ENCODE measurements at places on chromosomes 11 and 22.

DNA sequence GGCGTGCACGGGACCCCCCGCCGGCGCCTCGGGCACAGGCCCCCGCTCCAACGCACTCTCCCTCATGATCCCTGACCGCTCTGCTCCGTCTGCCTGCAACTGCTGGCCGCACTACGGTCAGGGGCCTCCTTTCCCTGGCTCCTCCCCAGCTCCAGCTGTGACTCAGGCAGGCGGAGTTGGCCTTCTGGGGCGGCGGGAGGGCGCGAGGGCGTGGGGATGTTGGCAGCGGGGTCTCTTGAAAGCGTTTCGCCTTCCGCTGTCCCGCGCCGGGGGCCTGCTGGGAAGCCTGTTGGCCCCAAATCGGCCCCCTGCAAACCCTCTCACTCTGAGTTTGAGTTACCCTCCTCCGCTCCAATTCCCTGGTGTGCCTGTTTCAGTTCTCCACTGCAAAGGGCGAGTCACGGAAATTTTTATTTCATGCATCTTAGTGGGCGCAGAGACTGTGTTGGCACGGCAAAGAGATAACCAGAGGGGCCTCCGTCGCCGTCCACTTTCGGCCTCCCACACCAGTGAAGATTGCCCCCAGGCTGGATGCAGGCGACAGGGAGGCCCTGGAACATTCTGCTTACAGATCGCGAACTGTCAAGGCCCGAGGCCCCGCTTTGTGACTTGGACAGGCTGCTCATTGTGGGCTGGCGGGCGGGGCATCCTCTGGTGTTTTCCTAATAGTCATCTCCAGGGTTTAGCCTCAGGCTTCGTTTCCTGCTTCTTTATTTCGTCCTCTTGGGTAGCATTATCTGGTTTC is at the start of gene CAVIN3:
Gene CAVIN3 (minus strand): TSS at position 91 of the 745 bp plus-strand sequence. CDS start 25 bp downstream, at position 66.
- DNase-seq = peak; percentile 69

- DNase-seq = no peak
These were observed 27.3 kb upstream of the MUC5AC start for GRCh38 chr11:1130276-1131032.

DNA sequence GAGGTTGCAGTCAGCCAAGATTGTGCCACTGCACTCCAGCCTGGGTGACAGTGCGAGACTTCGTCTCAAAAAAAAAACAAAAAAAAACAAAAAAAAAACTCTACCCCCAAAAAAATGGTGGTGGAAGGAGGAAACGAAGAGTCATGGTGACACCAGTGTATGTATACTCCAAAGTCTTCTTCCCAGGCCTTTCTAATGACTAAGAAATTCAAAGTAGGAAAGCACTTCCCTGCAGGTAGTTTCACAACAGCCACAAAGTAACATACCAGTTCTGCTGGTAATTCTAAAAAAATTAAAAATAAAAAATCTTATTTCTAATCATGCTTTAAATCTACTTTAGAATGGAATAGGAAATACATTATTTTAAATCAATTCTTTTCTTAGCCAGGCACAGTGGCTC is 72.6 kb downstream of the DENND5A start:
- no peak for DNase-seq

DNA sequence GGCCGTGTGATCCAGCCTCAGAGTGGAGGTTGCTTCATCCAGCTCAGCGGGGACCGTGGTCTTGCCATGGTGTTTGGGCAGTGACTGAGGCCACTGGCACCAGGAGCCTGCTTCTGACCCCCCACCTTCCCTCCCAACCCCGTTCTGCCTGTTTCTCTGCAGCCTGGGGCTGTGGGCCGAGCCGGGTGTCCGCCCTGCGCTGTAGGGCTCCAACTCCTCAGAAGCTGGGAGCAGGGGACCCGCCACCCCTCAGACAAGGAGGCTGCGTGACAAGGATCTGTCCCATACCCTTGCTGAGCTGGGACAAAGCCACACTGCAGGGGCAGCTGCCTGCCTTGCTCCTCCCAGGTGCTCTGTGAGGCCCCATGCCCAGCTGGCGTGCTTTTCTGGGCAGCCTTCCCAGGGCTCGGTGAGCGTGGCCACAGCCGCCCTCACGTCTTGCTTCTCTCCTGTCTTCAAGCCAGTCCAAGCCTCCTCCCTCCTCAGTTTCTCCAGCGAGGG is 11.7 kb upstream of the ARFGAP3 start:
- DNase-seq = peak; percentile 45

DNA sequence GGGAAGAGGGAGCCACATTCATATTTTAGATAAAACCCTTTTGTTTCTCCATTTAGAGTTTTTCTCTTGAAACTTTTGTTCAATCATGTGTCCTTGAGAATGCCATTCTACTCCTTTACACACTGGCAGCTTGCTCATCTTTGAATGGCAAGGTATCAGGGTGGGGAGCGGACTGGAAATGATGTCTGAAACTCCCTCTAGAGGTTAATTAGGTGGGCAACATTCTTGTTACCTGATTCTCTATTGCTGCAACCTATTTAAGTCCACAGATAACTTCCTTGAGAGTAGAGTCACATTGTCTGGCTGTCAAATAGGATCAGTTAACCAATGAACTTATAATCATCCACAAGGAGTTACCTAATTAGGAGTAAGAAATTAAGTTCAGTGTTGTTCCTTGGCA is 533.6 kb upstream of the API5 start:
- DNase-seq = peak; percentile 20

- no peak for DNase-seq
These were observed 20.7 kb upstream of the CDC42EP2 start for GRCh38 chr11:65293909-65294381.

GRCh38 chr22:37747080-37747714 is 50.3 kb downstream of the TRIOBP start:
- DNase-seq = no peak

DNA sequence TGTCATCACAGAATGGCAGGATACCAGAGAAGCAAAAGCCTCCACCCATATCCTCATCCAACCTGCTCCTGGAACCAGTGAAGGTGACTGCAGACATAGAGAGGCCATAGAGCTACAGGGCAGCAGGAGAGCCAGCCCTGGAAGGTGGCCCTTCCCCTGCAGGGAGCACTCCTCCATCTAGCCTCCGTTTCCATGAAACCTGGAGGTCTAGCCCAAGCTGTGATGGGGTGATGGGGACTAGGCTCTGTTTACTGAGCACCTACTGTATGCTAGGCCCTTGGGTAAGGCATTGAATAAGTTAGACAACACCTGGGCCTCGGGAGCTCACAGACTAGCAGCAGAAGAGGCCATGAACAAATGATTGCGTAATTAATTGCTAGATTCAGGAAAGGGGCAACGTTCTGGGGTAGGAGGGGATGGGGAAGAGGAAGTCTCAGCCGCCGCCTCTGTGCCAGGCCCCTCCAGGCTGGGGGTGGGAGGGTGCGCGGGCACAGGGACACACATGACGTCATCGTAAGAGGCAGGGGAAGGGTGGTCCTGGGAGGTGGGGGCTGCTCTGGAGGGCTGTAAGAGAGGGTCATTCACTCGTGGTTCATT is 784 bp upstream of the SYNGR1 start:
- no peak for DNase-seq

- DNase-seq = peak; percentile 81
These were observed 222.0 kb downstream of the DBX1 start for GRCh38 chr11:19938169-19938856.

GRCh38 chr22:48192071-48192470 is 1429.6 kb downstream of the TBC1D22A start:
- DNase-seq = no peak

GRCh38 chr11:83970061-83970671 is 684.0 kb upstream of the CCDC90B start:
- DNase-seq = no peak

DNA sequence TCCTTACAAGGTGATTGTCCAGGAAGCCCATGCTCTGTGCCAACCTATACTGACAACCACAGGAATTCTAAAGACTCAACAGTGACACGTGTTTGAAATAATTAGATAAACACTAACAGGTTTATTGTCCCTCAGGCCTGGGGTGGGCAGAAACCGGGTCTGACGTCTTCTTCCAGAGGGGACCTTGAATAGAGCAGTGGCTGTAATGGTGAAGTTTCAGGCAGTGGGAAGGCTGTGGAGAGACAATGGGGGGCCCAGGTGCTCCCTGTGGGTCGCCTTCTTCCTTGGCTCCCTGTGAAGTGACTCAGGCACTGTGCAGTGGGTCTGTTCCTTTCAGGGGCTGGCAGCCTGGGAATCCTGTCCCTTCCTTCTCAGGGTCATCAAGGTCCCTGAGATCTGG is 54.6 kb downstream of the OTOG start:
- no peak for DNase-seq

GRCh38 chr11:100273066-100273815 is 413.8 kb upstream of the ARHGAP42 start:
- no peak for DNase-seq

GRCh38 chr11:65419772-65420481 is 2.7 kb upstream of the NEAT1 start:
- peak; percentile 54 for DNase-seq

DNA sequence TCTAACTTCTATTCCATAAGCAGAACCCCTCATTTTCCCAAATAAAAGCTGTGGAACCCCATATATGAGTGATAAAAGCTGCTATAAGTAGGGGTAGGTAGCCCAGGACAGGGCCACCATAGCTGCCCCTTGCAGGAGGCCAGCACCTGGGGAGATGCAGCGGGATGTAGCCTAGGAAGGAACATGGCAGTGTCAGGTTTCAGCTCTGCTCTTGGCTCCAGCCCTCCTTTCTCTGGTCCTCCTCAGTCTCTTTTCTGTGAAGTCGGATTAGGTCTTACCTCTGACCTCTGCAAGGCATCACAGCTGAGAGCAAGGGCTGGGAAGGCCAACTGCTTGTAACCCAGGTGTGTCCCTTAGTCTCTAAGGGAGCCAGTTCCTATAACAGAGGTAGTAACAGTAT is 135.6 kb downstream of the NAV2 start:
- DNase-seq = peak; percentile 33

DNA sequence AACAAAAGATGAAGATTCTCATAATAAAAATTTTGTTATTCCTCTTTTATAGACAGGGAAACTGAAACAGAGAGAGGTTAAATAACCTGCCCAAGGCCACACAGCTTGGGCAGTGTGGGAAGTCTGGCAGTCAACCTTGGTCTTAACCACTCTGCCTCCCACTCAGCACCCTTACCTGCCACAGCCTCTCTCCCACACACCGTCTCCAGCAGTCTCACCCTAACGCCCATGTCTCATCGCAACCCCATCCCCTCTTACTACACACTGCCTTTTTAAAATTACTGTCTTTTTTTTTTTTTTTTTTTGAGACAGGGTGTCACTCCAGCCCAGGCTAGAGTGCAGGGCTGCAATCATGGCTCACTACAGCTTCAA is 25.0 kb downstream of the ARRB1 start:
- DNase-seq = no peak

GRCh38 chr11:118895093-118896039 is 11.7 kb downstream of the CXCR5 start:
- no peak for DNase-seq

DNA sequence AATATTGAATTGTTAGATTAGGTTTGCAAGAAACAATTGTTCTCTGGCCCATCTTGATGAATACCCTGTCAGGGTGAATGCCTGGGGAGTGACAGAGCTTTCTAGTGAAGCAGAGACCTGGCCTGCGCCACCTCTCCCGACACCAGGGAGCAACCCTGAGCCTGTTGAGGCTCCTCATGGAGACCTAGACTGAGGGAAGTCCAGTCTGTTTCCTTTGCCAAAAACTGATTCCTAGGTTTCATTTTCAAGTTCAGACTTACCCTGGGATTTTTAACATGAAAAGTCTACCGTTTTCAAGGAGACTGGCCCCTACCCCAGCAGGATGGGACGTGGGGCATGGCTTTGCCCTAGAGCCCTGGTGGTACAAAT is 173.7 kb upstream of the SORL1-AS1 start:
- DNase-seq = no peak

GRCh38 chr11:115198321-115198741 is 305.9 kb downstream of the CADM1 start:
- DNase-seq = no peak

DNA sequence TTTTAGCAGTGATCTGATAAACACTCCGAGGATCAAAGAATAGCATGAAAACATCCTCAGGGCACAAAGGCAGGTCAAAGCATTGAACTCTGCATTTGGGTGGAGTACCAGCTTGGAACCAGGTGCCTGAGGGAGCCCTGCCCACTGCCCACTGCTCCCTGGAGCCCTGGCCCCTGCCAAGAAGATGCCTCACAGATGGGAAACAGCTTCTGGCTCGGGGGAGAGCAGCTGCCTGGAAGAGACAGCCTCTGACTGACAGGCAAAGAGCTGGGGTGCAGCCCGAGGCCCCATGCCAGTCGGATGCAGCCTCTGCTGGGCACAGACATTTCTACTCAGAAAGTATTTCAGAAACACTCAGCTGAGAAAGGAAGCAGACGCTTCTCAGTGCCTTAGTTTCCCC is 13.2 kb downstream of the LMO1 start:
- DNase-seq = no peak

- peak; percentile 57 for DNase-seq
These were observed 4.0 kb upstream of the SCN4B start for GRCh38 chr11:118156531-118157185.

GRCh38 chr22:42895541-42895981 is 38.5 kb upstream of the ARFGAP3 start:
- no peak for DNase-seq

DNA sequence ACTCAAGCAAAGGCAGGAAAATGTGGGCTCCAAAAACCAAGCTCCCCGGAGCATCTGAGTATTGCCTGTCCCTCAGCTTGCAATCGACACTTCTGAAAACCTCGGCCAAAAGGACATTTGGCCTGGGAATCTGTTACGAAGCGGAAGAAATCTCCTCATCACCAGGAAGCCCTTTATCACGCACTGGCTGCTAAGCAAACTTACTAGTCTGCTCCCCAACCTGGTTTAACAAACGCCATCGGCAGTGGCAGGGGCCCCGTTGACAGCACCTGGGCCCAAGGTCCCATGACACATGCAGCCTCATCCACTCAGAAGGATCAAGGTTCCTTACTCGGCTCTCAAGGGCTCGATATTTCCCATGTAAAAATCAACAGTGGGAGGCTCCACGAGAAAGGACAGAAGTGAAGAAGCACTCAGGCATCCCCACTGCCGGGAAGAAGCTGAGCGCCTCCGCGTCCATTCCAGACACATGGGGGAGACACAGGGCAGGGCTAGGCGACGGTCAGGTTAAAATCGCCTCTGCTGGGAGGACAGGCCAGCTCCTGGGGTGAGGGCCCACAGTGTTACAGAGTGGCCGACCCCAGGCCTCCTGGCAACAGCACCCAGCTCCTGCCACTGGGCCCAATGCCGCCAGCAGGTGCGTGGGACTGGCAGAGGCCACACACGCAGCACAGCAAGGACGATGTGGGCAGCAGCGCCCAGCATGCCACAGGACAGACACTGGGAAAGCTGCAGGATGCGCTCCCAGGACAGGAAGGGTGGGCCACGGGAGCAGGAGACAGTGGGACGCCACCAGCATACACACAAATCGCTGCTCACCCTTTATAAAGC is 27.1 kb downstream of the BRD1 start:
- DNase-seq = no peak

- DNase-seq = no peak
These were observed 161.4 kb downstream of the BRD1 start for GRCh38 chr22:49666146-49666809.

DNA sequence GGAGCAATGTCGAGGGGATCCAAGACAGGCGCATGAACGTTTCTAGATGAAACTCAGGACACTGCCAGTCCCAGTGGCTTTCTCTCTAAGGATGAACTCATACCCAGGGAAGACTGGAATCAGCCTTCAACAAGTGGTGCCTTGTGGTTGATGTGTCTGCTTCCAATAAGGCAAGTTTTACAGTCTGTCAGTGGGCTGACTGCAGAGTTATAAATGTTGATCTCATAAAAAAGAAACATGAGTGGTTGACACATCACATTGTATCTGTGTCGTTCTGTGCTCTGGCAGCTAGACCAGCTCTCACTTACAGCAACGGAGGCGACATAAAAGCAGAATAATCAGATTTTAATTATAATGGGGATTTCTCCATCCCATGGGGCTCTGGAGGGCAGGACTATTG is 96.7 kb downstream of the SNX19 start:
- no peak for DNase-seq
